ENCODE measurements at places on chromosomes 12 and 14.

- no peak for DNase-seq
Observed at GRCh38 chr12:28040246-28040645, 67.7 kb upstream of the PTHLH start.

DNA sequence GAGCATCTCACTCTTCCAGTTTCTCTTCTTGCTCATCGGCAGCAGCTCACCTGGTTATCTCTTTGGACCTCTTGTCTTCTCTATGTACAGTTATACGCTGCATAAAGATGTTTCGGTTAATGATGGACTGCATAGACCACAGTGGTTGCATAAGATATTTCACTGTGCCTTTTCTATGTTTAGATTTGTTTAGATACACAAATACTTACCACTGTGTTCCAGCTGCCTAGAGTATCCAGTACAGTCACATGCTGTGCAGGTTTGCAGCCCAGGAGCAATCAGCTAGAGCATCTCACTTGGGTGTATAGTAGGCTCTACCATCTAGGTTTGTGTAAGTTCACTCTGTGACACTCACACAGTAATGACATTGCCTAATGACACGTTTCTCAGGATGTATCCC lies 57.6 kb downstream of the FBXL14 start:
- DNase-seq = no peak

DNA sequence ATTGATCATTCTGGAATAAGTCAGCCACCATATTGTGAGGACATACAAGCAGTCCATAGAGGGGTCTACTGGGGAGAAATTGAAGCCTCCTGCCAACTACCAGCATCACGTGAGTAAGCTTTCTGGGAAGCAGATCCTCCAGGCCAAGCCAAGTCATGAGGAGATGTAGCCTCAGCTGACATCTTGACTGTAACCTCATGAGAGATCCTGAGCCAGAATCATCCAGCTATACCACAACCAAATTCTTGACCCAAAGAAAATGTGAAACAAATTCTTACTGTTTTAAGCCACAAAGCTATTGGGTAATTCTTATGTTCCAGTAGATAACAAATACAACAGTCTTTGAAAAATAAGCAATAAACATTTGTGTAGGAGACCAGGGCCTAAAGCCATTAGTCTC lies 479.4 kb upstream of the DCN start:
- DNase-seq = no peak

GRCh38 chr12:6140651-6141447 lies 16.4 kb upstream of the VWF start:
- DNase-seq = no peak

GRCh38 chr12:92519284-92519683 lies 183.5 kb upstream of the PLEKHG7 start:
- no peak for DNase-seq

GRCh38 chr14:53953002-53953827 lies 3.4 kb downstream of the BMP4 start:
- peak; percentile 31 for DNase-seq

DNA sequence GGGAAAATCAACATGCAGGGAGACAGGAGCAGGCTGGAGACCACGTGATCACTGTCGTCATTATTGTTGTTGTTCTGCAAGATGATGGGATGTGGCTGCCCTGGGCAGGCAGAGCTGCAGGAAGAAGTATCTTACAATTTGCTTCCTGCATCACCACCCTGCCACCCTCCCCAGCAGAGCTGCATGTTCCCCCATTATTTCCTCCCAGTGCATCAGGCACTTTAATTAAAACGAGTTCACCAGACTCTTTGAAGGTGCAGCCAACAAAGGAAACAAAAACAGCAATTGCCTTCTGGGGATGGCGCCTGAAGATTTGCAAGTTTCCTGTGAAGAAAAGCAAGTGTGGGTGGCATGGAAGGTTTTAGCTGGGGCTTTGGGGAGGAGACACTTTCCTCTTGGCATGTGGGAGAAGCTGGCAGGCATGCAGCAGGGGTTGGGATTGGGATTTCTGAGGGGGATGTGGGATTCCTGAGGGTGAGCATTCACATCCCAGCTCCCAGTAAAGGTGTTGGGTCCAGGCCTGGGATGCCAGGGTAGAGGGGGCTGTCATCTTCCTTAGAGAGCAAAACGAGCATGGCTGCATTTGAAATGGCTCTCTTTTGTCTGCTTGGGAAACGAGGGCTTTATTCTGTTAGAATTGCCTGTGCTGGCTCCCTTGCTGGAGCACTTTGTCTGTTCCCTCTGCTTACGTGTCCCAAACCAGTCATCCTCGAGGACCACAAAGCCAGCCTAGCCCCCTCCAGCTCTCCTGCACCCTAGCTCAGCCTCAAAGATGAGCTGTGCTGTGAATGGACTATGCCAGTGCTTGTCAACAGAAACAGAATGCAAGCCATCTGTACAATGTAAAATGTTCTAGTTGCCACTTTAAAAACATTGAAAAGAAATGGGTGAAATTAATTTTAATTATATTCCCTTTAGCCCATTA lies 11.5 kb upstream of the C14orf132 start:
- no peak for DNase-seq

DNA sequence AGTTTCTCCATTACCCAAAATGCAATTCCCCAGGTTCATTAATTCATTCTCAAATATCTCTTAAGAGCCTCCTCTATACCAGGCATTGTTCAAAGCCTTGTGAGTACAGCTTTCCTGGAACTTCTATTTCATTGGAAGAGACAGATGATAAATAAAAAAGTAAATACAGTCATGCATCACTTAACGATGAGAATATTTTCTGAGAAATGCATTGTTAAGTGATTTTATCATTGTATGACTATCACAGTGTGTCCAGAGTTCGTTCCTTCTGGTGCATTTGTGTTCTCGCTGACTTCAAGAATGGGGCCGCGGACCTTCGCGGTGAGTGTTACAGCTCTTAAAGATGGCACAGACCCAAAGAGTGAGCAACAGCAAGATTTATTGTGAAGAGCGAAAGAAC lies 66.0 kb downstream of the ANO4 start:
- no peak for DNase-seq

DNA sequence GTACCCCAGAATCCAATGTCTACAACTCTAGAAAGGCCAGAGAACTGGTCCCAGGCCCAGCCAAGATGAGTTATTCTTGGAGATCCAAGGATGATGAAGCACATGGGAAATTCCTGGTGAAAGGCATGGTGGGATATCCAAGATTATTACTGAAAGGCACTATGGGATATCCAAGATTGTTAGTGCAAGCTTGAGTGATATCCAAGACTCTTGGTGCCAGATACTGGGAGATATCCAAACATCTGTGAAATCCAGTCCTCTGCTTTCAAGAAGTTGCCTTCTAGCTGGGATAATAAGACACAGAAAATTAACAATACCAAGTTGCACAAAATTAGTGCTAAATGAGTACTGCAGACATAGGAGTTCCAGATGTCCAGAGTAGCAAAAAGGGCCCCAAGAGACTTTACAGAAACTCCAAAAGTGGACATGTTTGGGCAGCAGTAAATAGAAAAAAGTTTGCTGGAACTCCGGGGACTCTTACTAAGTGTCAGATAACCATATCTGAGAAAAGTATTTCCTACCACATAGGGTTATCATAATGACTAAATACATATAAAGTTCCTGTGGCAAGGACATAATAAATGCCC lies 34.6 kb downstream of the PHLDA1 start:
- no peak for DNase-seq

DNA sequence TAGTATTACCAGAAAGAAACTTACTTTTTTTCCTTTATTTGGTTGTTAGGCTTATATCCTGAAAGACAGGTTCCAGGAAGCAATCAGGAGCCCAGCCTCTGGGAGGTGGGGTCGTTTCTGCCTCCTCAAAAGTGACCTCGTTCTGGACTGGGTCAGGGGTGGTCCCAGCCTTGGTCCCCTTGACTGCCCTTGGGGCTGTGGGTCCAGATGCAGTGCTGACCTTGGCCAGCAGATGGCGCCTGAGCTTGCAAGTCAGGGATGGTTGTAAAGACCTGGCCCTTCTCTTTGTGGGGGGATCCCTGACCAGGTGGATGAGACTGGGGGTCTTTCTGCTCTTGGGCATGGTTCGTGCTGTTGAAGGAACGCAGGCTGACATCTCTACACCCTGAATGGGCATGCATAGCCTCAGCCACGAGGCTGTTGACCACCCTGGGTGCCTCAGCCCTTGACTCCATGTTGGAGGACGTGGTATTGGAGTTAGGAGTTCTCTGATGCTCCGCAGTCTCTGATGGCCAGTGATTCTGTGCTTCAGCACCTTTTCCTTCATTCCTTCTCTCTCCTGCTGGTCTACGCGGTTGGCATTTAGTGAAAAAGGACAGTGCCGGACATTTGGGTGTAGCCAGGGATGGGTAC lies 62.4 kb downstream of the ADCK1 start:
- peak; percentile 21 for DNase-seq

- DNase-seq = no peak
Observed at GRCh38 chr14:94028450-94028826, 2.3 kb downstream of the OTUB2 start.

- DNase-seq = no peak
Observed at GRCh38 chr14:21614240-21614639, 20.5 kb downstream of the OR10G2 start.

- DNase-seq = no peak
Observed at GRCh38 chr12:82300611-82301010, 57.6 kb downstream of the CCDC59 start.

DNA sequence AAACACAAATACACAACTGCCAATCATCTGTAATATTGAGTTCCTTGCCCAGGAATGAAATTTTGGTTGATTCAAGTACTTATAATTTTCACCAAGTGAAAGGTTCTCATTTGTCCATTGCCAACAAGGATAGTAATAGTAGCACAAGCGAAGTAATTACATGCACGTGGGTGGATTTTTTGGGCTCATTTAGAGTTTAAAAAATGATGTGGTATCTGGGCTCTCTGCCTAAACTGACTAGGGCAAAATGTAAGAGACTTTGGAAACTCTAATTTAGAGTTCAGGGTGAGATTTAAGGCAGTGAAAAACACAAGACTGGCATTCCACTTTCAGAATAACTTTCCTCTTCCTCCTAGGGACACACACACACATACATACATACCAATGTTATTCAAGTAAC lies 111.7 kb downstream of the MYRFL start:
- no peak for DNase-seq

DNA sequence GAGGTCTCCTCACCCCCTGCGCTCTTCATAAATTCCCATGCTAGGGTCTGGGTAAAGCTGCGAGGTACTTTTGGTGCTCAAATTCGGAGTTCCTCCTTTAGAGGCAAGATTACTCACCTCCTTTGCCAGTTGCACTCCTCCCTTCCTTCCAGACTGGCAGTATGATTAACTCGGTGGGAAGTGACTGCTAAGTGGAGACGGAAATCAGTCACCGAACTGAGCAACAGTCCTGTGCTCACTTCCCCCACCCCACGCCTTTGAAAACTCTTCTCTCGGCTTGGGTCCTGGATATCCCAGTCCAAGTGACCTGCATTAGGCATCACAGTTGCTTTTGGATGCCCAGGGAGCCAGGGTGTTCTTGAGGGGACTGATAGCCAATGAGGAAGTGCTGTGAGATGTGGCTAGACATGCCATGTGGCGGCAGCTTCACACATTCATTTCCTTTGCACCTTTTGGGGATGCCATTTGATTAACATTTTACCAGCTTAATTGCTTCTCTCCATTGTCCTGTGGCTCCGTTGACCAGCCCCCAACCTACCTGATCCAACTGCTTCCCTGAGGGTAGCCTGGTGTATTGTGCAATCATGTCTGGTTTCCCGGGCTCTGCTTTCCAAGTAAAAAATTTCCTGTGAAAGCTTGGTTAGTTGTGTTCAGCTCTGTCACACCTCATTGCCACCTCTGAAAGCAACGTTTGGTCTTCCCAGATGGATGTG lies 840 bp downstream of the PNP start:
- DNase-seq = no peak

DNA sequence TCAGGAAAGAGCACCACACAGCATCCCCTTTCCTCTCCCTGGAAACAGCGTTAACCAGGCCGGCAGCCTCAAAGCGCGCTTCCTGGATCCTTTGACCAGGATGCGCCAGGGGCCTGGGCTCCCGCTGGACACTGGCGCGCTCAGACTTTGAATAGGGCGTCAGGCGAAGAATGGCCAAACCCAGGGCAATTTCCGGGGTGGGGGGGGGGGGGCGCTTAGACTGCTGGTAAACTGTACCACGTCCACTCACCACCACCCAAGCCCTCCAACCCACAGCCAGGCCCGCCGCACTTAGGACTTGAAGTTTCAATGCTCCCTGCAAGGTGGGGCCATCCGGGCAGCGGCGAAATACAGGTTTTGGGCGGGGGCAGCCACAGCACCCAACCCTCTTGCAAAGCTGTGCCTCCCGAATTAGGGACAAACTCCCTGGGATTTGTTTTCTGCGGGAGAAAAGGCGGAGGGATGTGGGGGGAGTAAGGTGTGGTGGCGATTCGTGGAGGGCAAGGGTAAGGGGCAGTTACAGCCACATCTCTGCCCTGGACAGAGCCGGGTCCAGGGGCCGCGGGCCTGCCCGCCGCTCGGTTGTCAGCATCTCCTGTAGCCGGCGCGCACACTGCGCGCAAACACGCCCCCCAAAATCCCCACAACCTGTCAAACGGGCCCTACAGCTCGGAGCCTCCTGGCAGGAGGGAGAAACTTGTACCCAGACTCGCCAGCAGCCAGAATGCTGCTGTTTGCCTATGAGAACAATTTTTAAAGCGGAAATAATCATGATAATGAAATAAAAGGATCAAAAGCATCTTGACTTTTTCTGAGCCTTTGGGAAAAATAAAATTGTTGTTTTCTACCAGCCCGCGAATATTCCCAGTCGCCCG lies 958 bp downstream of the RTN1 start:
- no peak for DNase-seq

- DNase-seq = no peak
Observed at GRCh38 chr12:120710805-120711296, 593 bp downstream of the UNC119B start.

- DNase-seq = no peak
Observed at GRCh38 chr14:102998393-102998792, 59.0 kb downstream of the CDC42BPB start.

DNA sequence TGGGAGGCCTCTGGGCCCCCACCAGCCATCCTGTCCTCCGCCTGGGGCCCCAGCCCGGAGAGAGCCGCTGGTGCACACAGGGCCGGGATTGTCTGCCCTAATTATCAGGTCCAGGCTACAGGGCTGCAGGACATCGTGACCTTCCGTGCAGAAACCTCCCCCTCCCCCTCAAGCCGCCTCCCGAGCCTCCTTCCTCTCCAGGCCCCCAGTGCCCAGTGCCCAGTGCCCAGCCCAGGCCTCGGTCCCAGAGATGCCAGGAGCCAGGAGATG lies 729 bp upstream of the GAPDH start:
- no peak for DNase-seq

DNA sequence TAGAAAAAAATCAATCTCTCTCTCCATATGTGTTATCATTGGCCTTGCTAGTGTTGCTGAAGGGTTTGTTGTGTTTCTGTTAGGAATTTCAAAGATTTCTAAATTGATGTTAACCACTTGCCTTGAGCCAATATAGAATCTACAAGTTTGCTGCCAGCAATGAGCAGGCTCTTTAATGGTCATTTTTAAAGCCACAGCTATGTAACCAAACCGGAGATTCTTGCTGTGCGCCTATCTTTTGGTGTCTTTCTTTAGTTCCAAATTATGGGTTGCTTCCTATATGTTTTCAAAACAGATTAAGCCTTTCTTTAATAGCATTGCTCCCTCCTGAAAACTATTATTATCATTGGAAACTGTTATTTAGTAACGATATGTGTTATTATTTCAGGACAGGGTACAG lies 545.7 kb downstream of the DIO2 start:
- DNase-seq = no peak
